ENCODE measurements at places on chromosomes 16 and 17.

DNA sequence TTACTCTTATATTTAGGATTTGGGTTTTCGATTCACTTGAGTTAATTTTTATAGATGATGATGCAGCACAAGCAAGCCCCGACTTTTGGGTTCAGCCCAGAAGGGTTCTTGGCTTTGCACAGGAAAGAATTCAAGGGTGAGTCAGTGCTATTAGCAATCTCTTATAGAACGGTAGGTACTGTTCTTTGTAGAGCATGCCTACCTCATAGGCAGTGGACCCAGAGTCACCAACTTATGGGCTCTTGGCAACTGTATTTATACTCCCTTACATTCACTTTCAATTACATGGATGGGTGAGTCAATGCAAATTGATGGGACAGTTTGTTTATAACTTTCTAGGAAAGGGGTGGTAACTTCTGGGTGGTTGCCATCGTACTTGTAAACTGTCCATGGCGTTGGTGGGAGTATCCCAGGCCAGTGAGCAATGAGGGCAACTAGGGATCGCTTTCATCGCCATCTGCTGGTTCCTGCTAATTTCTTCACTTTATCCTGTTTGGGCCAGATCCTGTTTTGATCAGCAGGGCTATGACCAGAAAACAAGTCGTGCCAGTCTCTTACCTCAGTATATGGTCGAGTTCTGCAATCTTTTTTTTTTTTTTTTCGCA lies 362.6 kb downstream of the CNTNAP4 start:
- no peak for DNase-seq

GRCh38 chr17:77318491-77319210 lies 177.9 kb downstream of the SEC14L1 start:
- DNase-seq: no peak

- DNase-seq: no peak
These were observed 41.4 kb downstream of the RPH3AL start for GRCh38 chr17:311119-311782.

- no peak for DNase-seq
These were observed 94.7 kb upstream of the CRHR1 start for GRCh38 chr17:45689451-45689850.

GRCh38 chr16:15601212-15601879 lies 41.6 kb downstream of the MARF1 start:
- DNase-seq: no peak

DNA sequence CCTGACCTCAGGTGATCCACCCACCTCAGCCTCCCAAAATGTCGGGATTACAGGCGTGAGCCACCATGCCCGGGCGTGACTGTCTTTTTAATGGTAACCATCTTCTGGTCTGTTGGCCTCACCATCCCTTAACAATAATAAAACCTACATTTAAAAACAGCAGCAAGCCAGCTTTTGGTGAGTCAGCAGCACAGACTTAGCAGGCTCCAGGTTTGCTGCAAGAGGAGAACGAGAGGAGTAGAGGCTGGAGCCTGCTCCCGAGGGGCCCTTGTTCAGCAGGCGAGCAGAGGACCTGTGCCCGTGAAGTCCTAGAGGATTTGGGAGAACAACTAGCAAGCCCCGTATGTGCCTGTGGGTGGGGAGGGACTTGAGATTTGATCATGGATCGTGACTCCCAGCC lies 35.7 kb downstream of the MYH13 start:
- DNase-seq: no peak

DNA sequence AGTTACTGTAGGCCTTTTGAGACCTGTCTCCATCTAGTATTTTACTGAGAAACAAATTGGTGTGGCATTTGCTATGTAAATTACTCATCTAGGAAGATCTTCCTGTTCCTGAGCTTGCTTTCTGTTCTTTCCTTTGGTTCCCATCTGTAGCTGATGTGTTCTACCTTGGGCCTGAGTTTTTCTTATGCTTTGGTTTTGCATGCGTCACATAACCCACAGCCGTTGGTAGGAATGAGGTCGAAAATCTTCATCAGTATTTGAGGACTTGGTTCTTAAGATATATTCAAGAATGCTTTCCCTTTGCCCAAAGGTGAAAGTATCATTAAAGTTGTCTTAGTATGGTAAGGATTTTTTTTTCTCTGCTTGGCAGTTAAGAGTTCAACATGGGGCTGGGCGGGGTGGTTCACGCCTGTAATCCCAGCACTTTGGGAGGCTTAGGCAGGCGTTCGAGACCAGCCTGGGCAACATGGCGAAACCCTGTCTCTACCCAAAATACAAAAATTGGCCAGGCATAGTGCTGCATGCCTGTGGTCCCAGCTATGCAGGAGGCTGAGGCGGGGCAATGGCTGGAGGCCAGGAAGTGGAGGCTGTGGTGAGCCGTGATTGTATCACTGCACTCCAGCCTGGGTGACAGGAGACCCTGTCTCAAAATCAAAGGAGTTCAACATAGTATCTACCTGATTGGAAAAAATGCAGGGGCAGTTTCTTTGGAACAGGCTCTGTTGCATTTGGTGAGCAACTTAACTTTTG lies 28.8 kb downstream of the IST1 start:
- no peak for DNase-seq

DNA sequence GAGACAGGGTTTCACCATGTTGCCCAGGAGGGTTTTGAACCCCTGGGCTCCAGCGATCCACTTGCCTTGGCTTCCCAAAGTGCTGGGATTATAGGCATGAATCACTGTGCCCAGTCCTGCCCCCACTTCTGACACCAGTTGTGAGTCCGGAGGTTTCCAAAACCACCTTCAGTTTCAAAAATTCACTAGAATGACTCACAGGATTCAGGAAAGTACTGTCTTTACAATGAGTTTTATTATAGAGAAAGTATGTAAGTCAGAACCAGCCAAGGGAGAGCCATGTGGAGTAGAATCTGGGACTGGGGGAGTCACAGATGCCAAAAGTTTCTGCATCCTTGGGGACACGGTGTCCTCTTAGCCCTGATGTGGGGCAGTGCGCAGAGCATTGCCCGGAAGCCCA lies 55.1 kb downstream of the PLD6 start:
- no peak for DNase-seq

DNA sequence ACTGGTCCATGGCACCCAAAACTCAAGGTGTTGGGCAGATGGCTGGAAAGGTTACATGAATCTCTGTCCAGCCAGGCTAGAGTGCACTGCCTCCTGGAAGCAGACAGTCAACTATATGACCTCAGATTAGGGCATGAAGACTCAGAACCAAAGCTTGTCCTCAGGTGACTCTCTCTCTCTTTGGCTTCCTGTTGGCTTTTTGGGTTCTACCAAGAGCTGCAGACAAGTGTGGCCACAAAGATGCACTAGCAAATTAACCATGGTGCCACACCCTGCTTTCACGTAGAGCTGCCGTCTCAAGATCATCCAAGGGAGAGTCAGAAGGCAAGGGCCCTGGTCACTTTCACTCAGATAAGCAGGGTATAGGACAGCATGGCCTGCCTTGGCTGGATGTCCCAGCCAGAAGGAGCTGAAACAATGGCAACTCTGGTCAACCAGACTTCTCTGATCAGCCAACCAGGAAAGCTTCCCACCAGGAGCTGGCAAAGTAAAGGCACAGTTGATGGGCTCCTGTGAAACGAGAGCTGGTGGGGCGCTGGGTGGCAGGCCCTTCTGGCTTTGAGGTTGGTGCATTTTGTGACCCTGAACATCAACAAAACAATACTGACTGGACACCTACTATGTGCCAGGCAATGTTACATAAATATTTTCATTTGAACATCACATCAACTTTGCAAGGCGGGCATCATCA lies 31.9 kb downstream of the CUEDC1 start:
- DNase-seq: no peak

DNA sequence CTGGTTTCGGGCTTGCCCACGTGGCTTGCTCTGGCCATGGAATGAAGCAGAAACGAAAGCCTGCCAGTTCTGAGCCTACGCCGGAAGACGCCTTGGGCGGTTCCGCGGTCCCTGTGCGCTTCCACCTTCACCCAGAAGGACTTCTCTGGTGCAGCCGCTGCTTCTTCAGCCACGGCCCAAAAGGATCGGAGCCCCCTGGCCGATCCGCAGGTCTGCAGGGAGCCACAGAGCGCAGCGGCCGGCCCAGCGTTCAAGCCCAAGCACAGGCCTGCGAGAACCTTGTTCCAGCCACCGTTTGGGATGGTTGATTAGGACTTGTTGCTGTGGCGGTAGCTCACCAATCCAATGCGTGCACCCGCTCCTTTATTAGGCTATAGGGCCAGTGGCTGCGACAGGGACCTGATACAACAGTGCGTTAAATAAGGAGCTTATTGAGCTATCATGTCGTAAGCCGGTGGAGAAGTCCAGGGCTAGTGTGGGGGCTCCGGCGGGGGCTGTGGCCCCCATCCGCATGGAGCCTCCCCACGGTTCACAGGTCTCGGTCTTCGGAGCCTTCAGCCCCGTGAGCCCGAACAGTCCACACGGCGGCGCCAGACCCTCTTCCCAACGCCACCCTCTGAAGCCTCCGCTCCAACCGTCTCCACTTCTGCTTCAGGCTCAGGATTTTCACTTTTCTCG lies 10.2 kb upstream of the MPP2 start:
- DNase-seq: no peak

All from breast epithelium (tissue), 4 donors.